HFFc6 (cell line): ENCODE measurements at places on chromosomes 11 and 22. TPM values are rescaled to one million over a fixed set of nuclear protein-coding genes. Genes with fewer than 3 reads are reported as not detected.
A peak's percentile ranks its signal among the peaks of the same experiment; 100 is the strongest.

- DNase-seq, result no peak
- H3K27ac ChIP-seq, result no peak overlapping the region
Observed at GRCh38 chr22:33747029-33747428, 173.2 kb downstream of the LARGE1 start.

- H3K27me3 ChIP-seq, result no peaks in the 10 kb centered on the region
- H3K27ac ChIP-seq, result no peak overlapping the region
- DNase-seq, result no peak
- H3K36me3 ChIP-seq, result no peaks in the 10 kb centered on the region
Observed at GRCh38 chr11:38305682-38306081, 1707.6 kb upstream of the RAG2 start.

DNA sequence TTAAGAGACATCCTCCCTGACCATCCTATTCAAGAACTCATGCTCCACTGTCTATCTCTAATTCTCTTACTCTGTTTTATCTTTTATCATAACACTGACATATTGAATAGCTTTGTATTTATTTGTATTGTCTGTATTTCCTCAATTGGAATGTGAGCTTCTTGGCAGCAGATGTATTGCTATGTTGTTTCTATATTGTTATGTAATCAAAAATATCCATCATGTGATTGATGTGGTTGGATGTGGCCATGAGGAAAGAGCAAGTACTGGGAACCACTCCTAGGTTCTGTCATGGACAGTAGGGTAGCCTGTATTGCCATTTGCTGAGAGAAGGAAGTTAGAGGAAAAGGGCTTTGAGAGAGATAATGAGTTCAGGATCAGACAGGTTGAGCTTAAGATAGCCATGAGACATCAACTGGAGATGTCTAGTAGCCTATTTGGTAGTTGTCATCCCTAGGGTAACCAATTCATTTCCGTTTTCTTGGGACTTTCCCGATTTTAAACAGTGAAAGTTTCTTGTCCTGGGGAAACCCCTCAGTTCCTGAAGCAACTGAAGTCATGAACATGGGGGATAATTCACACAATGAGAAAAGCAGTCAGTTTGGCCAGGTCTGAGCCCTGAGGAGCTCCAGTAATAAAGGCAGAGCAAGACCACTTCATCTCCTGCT is 404.5 kb downstream of the INSC start:
- no peak overlapping the region for H3K27ac ChIP-seq
- DNase-seq, result no peak
- no peaks in the 10 kb centered on the region for H3K4me1 ChIP-seq
- H3K27me3 ChIP-seq, result no peaks in the 10 kb centered on the region
- H3K4me3 ChIP-seq, result no peak overlapping the region

- no peak for DNase-seq
- H3K27me3 ChIP-seq, result peaks cover 40% of the 10 kb centered on the region
- no peak overlapping the region for H3K27ac ChIP-seq
- no peaks in the 10 kb centered on the region for H3K36me3 ChIP-seq
- no peaks in the 10 kb centered on the region for H3K4me1 ChIP-seq
- H3K4me3 ChIP-seq, result no peak overlapping the region
Observed at GRCh38 chr11:45321031-45321595, 35.0 kb upstream of the SYT13 start.

DNA sequence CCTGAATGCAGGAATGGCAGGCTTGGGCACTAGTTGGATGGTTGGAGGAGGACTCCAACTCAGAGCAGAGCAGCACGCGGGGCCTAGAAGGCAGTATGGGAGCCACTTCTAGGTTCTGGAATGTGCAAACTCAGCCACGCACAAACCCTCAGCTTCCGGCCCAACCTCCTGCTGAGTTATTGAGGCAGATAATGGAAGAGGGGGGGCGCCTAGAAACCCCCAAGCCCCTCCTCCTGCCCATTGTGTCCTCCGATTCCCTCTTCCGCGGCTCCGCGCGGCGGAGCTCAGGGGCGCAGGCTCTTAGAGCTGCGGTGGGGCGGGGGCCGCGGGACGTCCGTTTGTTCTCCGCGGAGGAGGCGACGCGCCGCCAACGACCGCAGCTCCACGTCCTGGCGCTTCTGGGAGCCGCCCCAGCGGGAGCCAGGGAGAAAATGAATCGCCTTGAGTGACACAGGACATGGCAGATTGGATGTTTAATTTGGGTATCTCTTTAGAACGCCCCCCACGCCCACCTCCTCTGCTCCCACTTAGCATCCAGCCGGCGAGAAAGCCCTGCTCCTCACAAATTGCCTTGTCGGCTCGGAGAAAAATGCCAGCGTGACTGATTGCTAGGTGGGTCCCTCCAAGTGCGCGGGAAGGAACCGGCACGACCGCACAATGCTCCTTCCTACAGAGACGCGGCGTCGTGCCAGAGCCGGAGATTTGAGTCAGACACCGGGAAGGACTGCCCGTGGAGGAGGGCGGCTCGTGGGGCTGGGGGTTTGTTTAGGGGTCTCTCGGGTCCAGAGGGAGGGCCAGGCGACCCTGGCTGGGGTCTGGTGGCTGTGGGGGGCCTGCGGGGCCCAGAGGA is 144.6 kb downstream of the NECTIN1 start:
- H3K27me3 ChIP-seq, result peaks cover 43% of the 10 kb centered on the region
- H3K36me3 ChIP-seq, result no peaks in the 10 kb centered on the region
- peak overlapping the region; percentile 84 for H3K4me3 ChIP-seq
- DNase-seq, result no peak
- H3K4me1 ChIP-seq, result peaks cover 10% of the 10 kb centered on the region; the same call in 1 of the 2 replicates

- H3K27ac ChIP-seq, result no peak overlapping the region
- H3K4me3 ChIP-seq, result no peak overlapping the region
- no peaks in the 10 kb centered on the region for H3K36me3 ChIP-seq
- H3K4me1 ChIP-seq, result no peaks in the 10 kb centered on the region
Observed at GRCh38 chr22:19815823-19816290, 38.8 kb downstream of the GNB1L start.

GRCh38 chr22:29207562-29208501 is 2.1 kb downstream of the EMID1 start:
- DNase-seq, result no peak
- no peaks in the 10 kb centered on the region for H3K36me3 ChIP-seq
- no peak overlapping the region for H3K27ac ChIP-seq
- peaks cover 6% of the 10 kb centered on the region; the same call in 1 of the 2 replicates for H3K4me1 ChIP-seq
- H3K27me3 ChIP-seq, result peaks cover 49% of the 10 kb centered on the region
- no peak overlapping the region for H3K4me3 ChIP-seq

DNA sequence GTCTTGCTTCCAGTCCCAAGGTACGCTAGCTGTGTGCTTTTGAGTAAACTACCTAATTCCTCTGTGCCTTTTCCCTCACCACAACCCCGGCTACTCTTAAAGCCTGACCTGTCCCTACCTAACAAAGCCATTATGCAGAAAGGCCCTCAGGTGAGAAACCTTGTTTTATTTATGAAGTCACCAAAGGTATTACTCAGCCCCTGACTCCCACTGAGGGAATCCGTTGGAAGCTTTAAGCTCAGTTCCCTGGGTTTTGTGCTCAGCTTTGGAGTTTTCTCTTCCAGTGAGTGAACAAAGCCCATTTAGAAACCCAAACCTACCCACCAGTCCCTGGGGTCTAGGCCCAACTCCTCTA is 90.9 kb downstream of the APIP start:
- H3K27me3 ChIP-seq, result peaks cover 27% of the 10 kb centered on the region
- no peak overlapping the region for H3K27ac ChIP-seq
- DNase-seq, result no peak
- no peaks in the 10 kb centered on the region for H3K4me1 ChIP-seq
- no peaks in the 10 kb centered on the region for H3K36me3 ChIP-seq
- no peak overlapping the region for H3K4me3 ChIP-seq

The MISFA gene
- 1.8 to 2.6 TPM (median 2.5 TPM) in 3 replicates for total RNA-seq

DNA sequence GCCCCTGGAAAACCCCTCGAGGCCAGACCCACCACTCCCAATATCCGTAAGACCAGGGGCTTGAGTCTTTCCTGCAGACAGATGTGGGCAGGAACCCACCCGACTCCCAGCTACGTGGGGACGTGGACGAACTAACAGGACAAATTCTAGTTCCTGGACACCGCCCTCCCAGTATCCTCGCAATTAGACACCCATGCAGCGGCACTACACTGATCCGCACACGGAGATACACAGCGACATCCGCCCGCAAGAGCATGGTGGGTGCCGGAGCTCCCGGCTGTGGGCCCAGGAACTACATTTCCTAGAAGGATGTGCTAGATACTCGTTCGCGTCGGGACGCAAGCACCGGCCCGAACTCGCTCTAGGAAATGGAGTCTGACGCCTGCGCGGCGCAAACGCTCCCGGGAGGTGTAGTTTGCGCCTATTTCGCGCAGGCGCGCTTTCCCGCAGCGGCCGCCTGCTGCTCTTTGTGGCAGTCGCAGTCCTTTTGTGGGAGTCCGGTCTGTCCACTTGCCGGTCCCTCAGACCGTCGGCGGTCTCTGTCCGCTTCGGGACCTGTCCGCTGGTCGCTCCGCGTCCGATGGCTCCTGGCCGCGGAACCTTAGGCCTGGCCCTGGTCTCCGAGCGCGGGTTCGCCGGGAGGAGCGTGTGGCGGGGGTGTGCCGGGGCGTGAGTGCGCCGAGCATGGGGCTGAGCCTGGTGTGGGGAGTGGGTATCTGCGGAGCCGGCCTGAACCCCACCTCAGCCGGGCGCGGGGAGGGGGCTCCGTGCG is at the start of gene ZNF74:
Gene ZNF74 (plus strand): TSS at position 447 of the 772 bp plus-strand sequence. CDS start 478 bp downstream, outside the sequence.
- H3K27ac ChIP-seq, result peak within 1 kb of the TSS; percentile 85
- peaks cover 10% of the 10 kb centered on the region for H3K27me3 ChIP-seq
- peak within 1 kb of the TSS; percentile 91 for H3K4me3 ChIP-seq
- H3K36me3 ChIP-seq, result no peaks in the 10 kb centered on the region
- peak; percentile 82 for DNase-seq

GRCh38 chr22:45603619-45604018 is 68.0 kb upstream of the ATXN10 start:
- H3K4me3 ChIP-seq, result no peak overlapping the region
- peaks cover 54% of the 10 kb centered on the region for H3K4me1 ChIP-seq
- DNase-seq, result no peak
- peak overlapping the region; percentile 11; the same call in 1 of the 2 replicates for H3K27ac ChIP-seq
- H3K27me3 ChIP-seq, result peaks cover 10% of the 10 kb centered on the region

The MMP3 gene
- 41.6 to 116 TPM (median 61.9 TPM) in 3 replicates for total RNA-seq

The GP1BB gene
- 0.29 TPM in 1 of 2 replicates, not detected in the other for total RNA-seq

The SGSM1 gene
- not detected in 3 replicates for total RNA-seq

The OR5A1 gene
- not detected in 2 replicates for total RNA-seq

GRCh38 chr11:34627197-34627596 is 6.3 kb downstream of the EHF start:
- no peaks in the 10 kb centered on the region for H3K36me3 ChIP-seq
- no peak overlapping the region for H3K4me3 ChIP-seq
- no peak overlapping the region for H3K27ac ChIP-seq
- DNase-seq, result no peak
- peaks cover 41% of the 10 kb centered on the region for H3K4me1 ChIP-seq

DNA sequence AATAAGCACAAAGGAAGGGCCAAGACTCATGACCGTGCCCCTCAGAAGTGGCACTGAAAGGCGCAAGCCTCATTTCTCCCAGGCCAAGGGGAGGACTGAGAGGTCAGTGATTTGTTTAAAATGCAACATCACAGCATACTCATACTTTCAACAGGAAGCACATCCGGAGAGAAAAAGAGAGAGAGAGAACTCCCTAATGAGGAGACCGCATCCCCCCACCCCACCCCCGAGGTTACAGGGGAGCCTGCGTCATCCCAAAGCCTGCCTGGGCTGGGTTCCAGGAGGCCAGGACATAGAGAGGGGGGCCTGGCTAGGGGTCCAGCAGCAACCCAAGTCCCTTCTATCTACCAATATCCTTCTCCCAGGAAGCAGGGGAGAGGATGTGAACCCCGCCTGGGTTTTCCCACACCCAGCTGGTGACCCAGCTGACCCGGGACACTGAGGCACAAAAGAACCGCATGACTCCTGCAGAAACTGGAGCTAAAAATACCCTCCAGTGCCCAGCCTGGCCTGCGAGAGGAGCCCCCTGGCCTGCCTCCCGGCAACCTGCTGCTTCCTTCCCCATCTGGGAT is 3.8 kb downstream of the CSNK1E start:
- peak overlapping the region; percentile 97 for H3K4me3 ChIP-seq
- H3K36me3 ChIP-seq, result peaks cover 53% of the 10 kb centered on the region
- H3K27ac ChIP-seq, result peak overlapping the region; percentile 97
- DNase-seq, result peak; percentile 84
- peaks cover 21% of the 10 kb centered on the region for H3K27me3 ChIP-seq

DNA sequence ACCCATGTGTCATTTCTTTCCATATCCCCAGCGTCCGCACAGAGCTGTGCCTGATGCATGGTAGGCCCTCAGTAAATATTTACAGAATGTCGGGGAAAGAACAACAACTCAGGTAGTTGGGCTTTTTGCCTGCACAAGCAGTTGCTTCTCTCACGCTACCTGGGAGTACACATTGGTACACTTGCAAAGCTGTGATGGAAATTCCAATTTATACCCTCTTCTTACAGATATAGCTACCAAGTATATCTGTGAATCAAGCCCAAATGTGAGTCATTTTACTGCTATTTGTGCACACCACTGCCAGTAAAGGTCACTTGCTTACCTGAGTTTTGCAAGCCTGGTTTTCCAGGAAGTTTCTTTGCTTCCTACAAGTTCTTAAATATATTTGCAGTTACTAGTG is 333.0 kb upstream of the NARS2 start:
- no peaks in the 10 kb centered on the region; the same call in 1 of the 2 replicates for H3K36me3 ChIP-seq
- H3K27me3 ChIP-seq, result no peaks in the 10 kb centered on the region
- DNase-seq, result no peak
- H3K4me3 ChIP-seq, result no peak overlapping the region

DNA sequence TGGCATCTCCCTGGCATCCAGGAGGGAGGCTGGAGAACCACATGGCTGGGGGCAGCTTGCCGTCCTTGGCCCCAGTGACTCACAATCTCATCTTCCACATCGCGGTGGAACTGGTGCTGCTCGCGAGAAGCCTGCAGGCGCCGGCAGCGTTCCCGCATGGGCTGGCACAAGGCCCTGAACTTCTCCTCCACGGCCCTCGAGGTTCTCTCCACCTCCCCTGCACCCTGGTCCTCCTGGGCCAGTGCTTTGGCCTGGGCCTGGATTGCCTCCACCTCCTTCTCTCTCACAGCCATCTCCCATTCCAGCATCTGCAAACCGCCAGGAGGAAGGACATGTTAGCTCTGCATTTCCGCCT is 16.3 kb upstream of the RBM4B start:
- DNase-seq, result no peak
- H3K4me3 ChIP-seq, result no peak overlapping the region
- no peak overlapping the region for H3K27ac ChIP-seq
- no peaks in the 10 kb centered on the region for H3K4me1 ChIP-seq
- H3K36me3 ChIP-seq, result no peaks in the 10 kb centered on the region; the same call in 1 of the 2 replicates

The OR2AG2 gene
- 0.06 to 0.15 TPM in 2 of 3 replicates, not detected in the other for total RNA-seq
